ENCODE measurements at places on chromosomes 2 and 18.

DNA sequence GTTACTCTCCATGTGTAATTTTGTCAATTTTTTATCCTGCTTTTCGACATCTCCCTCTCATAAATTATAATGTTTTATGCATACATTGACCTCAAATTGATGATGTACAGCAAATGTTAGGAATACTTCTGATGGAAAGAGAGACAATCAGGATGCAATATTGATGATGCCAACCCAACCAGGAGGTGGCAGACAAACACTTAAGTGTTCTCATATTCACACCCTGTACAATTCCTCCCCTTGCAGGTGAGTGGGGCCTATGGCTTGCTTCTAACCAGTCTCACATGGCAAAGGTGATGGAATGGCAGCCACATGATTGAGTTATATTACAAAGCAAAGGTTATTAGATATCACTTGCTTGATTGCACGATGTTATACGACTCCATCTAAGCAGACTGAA lies 594.3 kb upstream of the REG3G start:
- DNase-seq, result no peak

- DNase-seq, result no peak
These were observed 150.4 kb upstream of the GAREM1 start for GRCh38 chr18:32621034-32621433.

- no peak for DNase-seq
These were observed 45.5 kb downstream of the TWSG1 start for GRCh38 chr18:9380101-9380500.

DNA sequence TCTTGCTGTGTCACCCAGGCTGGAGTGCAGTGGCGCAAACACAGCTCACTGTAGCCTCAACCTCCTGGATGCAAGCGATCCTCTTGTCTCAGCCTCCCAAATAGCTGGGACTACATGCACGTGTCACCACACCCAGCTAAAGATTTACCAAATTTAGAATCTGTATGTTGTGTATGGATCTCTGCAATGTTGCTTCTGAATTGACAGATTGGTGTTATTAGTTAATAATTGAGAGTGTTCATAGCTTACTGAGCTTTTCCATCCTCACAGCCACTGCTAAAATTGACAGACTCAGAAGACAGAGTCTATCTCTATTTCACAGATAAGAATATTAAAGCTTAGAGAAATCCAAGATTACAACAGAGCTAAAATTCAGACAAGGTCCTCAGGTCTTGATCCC lies 4.3 kb upstream of the NBAS start:
- DNase-seq, result no peak

DNA sequence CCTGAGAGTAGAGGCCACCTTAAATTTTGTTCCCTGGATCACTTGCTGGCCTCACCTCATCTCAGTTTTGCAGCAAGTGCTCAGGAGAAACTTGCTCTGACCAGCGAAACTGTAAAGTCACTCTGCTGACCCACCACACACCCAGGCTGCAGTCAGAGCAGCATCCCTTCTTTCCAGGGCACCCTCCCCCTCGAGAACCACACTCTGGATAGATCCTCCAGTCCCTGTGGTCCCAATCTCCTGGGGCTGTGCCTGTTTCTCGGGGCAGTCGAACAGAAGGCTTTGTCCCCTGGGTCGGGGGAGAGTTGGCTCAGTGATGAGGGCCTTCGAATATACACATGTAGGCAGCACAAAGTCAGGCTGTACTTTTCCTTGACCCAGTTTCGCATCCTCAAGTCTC lies 18.4 kb downstream of the ST8SIA5 start:
- no peak for DNase-seq

DNA sequence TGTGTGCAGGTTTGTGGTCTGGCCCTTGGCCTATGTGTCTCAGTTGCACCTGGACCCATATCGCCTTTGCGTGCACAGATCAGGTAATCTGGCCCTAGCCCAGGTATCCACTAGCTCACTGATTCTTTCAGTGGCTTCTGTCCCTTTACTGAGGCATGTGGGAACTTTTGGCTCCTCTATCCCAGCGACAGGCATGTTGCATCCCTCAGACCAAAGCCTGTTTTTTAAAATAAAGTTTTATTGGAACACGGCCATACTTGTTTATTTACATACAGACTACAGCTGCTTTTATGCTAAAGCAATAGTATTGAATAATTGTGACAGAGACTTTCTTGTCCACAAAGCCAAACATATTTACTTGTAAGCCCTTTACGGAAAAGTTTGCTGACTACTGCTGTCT lies 39.9 kb upstream of the UPP2 start:
- no peak for DNase-seq

- no peak for DNase-seq
These were observed 5.5 kb upstream of the GPC1 start for GRCh38 chr2:240429872-240430491.

GRCh38 chr2:231384109-231384435 lies 11.4 kb upstream of the B3GNT7 start:
- DNase-seq, result no peak

DNA sequence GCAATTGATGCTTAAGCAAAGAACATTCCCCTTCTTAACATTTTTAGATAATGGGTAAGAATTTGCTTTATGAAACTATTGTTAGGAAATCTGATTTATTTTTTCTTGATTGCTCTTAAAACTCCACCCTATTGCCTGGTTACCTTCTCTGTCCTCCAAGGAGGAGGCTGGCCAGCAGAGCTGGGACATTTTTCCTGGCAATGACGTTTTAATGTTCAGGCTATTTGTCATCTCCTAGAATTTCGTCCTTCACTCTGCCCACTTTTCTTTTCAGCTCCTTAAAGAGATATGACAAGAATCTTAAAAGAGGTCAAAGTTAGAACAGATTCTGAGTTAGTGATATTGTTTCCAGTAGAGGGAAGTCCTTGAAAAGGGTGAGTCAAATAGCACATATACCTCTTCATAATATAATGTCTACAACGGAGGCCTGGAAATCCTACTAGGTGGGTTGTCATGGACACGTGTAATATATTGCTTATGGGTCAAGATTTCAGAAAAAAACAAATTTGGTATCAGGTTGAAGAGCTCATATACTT lies 141.0 kb downstream of the CMPK2 start:
- DNase-seq, result no peak

DNA sequence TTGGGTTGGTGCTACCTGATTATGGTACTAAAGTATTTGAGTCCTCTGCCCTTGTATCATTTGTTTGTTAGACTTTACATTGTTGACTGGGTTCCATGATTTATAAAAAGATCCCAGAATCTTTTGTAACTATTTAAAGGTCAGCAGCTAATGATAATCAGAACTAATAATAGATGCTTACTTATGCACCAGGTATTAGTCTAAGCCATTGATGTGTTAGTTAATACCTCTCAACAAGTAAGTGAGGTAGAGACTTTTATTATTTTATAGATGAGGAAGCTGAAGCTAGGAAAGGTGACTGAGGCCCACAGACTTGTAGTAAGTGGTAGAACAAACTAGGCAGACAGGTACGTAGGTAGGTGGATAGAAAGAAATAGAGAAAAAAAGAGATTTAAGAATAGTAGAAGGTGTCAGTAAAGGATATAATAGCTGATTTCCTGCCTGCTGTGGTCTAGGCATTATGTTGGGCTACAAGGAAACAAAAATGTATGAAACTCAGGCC lies 68.1 kb downstream of the CRIM1 start:
- no peak for DNase-seq

- no peak for DNase-seq
These were observed 157.3 kb upstream of the MMADHC start for GRCh38 chr2:149744865-149745264.
